ENCODE measurements at places on chromosomes 13 and 19.

DNA sequence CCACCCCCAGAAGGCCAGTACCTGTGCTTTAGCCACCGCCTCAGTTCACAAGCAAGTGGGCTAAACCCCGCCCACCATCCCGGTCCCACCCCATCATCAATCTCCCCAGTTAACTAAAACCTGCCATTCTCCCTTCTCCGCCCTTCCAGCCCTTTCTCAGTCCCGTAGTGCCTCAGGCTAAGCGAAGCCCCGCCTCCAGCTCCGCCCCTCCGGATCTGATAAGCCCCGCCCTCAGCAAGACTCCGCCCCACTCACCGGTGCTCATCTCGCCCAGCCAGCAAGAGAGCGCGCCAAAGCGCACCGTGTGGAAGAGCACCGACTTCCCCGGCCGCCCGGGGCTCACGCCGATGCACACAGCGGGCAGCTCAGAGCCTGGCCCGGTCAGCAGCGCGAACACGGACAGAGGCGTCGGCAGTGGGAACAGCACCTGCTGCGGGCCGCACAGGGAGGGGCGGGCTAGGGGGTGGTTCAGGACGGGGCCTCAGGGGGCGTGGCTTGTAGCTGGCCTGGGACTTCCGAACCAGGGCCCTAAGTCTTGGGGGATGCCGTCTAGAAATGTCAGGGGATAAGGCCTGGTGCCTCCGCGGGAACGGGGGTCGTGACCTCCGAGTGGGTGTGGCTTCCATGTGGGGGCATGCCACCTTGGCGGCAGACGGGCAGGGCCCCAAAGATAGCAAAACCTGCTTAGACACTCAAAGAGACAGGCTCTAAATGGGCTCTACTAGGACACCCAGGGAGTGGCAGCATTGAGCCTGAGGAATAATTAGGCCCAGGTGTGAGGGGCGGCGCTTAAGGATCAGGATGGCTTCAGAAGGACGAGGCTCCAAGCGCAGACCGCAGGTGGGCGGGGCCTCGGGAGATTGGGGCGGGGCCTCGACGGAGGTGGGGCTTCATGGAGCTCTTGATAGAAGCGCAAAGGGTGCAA is 21.4 kb downstream of the MAP4K1 start:
- DNase-seq = peak; percentile 99

DNA sequence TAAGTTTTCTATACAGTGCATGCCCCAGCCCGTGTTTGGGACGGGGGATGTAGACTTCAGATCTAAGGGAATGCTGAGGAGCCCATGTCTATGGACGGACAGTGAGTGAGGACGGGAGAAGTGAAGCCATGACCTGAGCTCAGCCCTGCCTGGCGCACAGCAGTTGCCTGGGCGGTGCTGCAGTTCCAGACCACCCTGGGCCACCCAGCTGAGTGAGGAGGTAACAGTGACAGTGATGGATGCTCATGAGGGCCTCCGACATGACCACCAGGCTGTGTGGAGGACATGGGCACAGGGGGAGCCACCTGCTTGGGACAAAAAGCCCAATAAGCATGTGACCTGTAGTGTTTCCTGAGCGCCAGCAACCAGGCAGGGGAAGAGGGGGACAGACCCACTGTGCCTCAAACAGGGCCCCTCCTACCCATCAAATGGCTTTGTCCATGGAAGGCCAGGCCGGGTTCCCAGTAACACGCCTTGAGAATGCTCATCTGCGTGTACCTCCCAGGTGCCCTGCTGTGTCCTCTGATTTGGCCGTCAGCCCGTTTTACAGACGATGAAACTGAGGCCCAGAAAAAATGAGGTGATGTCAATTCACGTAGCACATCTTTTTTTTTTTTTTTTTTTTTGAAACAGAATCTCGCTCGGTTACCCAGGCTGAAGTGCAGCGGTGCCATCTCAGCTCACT is 22.6 kb downstream of the NOSIP start:
- DNase-seq = peak; percentile 52

- DNase-seq = no peak
Measured at GRCh38 chr13:44237881-44238421, 135.7 kb upstream of the SERP2 start.

DNA sequence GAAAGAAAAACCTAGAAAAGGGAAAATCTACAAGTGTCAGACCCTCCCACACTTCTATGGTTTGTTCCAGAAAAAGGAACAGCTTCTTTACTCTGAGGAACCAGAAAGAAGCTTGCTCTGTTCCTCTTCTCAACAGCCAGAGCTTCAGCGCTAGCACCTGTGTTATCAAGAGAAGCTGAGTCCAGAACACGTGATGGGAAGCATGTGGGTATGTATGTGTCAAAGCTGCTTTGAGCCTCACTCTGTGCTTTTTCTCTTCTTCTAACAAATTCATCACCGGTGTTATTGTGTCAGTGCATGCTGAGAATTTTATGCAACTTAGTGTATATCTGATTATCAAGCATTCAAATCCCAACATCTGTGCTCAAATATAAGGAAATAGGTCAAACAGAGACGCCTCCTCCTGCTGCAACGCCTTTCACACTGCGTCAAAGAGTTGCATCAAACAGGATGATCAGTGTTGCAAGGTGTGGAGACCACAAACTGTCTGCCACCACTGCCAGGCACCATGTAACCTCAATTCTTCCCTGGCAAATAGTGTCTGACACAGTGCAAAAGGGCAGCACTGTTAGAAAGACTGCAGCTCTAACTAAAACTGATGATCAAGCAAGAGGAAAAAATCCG is 83.9 kb downstream of the LRRC63 start:
- no peak for DNase-seq

DNA sequence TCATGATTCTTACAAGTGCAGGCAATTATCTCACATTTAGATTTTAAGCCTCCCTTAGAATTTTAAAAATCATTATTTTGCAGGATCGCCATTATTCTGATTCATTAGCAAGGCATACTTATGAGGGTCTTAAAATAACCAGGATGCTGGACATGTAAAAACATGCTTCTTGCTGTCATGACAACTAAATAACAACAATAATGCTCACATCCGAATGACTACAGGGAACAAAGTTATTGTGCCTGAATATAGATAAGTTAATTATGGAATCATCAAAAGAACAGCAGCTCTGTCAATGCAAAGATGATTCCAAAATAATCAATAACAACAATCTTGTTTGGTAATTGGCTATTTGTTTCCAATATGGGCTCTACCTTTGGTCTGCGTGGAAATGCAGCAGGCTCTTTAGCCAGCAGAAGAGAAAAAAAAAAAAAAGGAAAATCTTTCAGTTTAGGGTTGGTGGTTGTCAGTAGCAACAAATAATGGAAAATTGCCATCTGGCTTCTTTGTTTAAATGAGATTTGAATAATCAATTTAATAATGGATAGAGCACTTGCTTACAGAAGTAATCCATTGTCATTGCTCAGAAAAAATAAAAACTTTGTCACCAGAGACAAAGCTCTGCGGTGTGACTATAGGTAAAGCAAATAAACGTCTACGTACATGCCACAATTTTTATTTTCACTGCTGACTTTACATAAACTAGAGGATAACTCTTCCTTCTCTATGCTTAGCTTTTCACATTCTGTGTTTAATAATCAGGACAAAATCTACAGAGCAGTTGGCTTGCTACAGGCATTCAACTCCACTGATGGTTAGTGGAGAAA is 468.9 kb upstream of the TSHZ3 start:
- no peak for DNase-seq

DNA sequence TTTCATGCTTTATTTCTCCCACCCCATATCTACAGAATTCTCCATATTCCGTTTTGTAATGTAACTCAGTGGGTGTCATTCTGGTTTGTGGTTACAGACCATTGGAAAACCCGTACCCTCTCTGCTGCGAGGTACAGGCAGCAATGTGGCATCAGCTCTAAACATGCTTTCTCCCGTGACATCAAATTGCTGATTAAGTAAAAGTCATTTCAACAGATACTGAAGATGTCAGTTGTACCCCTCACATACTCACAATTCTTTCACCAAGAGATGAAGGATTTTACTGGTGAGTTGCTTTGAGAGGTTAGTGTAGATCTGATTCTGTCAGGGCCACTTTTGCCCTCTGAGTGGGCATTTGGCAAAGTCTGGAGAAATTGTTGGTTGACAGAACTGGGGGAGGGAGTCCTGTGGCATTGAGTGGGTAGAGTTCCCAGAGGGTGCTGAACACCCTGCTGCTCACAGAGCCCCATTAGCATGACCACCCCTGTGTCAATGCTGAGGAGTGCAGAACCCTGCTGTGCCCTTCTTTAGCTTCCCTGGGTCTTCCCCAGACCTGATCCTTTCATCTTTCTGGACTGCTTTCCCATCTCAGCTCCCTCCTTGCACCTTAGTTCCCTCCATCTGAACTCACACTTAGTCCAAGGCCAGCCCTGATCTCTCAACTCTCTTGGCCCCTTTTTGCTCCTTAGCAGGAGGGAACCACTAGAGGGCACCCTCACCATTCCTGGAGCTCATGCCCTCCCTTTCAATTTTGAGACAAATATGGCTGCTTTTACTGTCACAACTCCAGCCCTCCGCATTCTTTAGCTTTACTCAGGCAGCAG is 39.9 kb upstream of the CEACAM8 start:
- peak; percentile 55 for DNase-seq

DNA sequence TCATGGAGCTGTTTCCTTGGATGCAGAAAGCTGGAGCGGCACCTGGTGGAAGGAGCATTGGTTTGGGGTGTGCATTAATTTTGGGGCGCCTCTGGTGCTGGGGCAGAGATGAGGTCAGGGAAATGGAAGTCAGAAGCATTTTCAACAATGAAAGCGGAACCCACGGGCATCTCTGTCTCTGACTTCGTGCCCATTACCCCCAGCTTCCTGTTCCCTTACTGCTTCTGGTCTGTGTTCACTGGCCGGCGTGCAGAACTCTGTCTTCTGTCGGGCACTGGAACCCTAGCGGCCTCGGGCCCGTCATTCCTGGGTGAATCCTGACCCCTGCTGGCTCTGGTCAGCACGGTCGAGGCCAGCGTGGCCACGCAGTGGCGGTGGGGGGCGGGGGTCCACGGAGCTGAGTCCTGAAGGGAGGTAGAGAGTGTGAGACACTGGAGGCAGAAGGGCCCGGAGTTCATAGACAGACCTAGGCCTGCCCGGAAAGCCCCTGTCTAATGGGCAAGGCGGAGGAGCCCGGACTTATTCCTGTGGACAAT is 7.9 kb upstream of the LINGO3 start:
- peak; percentile 79 for DNase-seq

DNA sequence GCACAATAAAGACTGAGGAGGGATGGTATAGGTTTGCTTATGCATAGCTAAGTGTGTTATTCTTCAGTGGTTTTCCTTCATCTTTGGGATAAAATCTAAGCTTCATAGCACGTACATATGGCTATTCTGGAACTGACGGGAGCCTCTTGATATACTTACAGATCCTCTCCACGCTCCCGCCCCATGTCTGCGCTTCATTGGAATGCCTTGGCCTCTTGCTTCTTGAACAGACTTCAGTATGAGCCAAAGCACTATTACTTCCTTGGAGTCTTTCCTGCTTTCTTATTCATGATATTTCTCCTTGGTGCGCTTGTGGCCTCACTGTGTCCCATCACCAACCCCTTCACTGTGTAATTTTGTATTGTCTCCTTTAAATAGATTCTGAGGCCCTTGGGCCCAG is 111.1 kb upstream of the RNF113B start:
- no peak for DNase-seq

- DNase-seq = no peak
Measured at GRCh38 chr19:11038511-11038910, 50.8 kb upstream of the LDLR start.

DNA sequence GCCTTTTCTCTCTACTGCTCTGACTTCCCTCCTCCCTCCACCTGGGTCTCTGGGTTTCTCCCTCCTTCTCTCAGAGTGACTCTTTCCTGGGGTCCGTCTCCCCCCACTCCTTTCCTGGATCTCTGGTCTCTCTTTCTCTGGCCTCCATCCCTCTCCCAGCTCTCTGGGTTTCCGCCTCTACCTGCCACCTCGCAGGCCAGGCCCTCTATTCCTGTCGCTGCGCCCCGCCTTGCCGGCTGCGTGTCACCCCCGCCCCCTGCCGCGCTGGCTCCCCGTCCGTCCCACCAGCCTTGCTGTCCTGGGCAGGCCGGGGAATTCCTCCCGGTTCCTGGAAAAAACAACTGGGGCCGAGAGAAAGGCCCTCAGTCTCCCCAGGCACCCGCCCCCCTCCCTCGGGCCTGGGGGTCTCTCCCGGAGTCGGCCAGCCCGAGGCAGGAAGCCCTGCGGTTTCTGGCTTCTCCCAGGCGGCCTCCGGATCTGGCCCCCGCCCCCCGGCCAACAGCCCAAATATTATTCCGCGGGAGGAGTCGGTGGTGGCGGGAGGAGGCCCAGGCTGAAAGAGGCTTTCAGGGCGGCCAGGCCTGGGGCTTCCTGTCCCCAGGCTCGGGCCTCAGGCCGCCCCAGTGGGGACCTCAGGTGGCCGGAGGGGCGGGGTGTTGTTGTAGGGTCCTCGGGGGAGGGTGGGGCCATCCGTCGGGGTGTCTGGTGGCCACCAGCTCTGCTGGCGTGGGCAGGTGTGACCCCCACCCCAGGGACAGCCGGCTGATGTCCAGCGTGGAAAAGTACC is 9.3 kb downstream of the IRF2BP1 start:
- DNase-seq = peak; percentile 44
